DMS79 treated with DMSO at 0.1 percent for 48 hours (cell line): ENCODE measurements at places on chromosomes 6 and 20.
A peak's percentile ranks its signal among the peaks of the same experiment; 100 is the strongest.

DNA sequence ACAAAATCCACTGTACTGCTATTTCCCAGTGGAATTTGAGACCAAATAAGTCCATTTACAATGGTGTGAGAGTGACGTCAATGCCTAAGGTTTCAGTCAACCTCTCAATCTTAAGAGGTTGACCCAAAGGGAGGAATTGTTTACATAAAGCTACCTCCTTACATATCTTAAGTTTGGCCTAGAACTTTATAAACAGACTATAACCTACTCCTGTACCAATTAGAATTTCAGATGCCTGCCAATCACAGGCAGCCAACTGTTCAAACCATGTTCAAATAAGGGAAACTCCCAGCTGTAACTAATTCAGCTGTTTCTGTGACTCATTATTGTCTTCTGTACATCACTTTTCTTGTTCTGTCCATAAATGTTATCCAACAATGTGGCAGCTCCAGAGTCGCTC lies 14.5 kb downstream of the LGSN start:
- no peak for DNase-seq

- no peak for DNase-seq
Measured at GRCh38 chr6:102114402-102114801, 720.9 kb downstream of the GRIK2 start.

DNA sequence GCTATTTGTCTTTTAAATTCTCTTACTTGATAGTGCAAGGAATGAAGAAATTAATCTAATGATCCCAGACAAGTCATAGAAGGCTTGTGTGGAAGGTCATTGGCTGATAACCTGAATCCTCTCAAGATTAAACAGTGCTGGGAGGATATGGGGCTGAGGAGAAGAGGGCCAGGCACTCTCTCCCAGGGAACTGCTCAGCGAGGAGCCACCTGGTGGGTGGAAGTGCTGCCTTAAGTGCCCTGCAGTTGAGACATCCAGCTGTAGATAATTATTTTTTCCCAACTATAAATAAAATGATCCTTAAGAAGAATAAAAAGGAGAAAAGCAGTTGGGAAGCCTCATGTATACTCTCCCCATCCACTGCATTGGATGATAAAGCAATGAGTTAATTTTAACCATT lies 47.9 kb downstream of the BTBD3 start:
- no peak for DNase-seq

DNA sequence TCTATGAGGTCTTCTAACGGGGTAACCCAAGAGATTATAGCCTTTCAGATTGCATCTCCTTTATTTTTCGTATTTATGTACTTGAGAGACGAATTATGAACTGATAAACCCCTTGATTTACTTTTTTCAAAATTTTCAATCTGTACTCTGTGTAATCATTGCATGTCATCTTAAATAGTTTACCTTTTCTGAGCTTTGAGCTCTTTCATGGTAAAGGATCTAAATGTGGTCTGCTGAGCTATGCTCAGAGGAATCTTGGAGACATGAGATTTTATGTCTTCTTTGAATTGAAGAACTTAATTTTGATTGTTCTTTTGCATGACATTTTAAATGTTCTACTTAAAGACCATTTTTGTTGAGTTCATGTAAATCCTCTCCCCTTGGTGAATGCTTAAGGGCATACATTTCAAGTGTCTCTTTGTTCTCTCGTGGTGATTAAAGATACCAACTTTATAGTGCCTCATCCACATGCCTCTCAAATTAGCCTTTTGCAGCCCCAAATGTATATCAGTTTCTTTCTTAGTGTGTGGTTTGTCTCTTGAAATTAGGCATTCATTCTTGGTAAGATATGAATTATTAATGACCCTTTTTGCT lies 116.3 kb upstream of the SCGN start:
- no peak for DNase-seq

DNA sequence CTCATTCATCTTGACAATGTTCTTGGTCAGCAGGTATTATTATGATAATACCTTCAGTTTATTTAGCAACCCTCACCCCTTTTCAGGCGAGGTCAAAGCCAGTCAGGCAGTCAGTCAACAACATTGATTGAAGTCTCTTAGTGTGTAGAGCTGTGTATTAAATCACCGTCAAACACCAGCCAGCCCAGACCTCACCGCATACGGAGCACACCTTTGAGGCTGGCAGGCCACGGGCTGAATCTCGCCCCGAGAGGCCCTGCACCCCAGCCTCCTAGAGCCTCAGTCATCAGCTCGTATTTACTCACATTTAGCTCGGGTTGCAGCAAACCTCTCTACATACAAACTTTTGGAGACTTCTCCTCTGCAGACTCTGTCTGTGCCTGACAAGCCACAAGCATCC lies 36.0 kb upstream of the FOXA2 start:
- no peak for DNase-seq

DNA sequence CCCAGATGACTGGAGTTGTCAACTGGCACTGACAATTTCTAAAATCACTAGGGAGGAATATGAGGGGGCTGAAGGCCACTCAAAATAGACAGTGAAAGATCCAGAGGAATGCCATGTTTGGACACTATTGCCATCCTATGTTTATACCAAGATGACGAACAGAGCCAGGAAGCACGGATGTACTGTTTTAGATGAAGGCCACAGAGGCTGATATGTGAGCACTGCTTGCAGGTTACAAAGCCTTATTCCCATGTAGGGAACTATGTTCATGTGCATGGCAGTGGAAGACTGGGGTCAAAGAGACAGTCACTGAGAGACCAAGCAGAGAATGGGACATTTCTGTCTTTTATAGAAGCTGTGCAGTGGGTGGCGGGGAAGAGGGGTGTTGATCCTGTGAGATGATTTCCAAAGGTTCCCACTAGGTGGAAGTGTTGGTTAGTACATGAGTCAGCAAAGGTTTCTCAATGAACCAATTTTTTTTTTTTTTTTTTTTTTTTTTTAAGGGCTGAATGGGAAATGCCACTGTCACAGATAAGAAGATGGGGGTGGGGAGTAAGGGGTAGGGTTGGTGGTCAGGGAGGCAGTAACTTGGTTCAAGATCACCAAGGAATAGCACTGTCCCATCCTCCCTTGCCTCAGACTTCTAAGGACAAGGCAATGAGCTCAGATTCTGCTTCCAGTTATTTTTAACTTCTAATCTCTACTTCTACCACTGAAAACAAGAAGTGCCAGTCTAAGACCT lies 46.7 kb upstream of the MOCS1 start:
- peak; percentile 50 for DNase-seq

DNA sequence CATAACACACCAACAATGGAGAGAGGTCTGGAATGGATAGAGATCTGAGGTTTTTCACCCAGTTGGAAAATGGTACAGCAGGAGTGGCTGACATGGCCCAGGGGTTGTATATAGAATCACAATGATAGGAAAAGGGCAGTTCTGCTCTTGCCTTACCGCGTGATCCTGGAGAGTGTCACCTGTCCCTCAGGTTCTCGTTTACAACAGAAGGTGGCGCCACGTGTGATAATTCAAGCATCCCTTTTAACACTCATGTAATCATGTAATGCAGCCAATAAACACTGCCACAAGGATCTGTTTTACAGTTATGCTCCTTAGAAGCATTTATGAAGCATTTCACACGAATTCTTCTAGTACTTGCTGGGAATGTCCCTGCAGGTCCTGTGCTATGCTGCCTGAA lies 12.9 kb upstream of the WFDC2 start:
- no peak for DNase-seq

DNA sequence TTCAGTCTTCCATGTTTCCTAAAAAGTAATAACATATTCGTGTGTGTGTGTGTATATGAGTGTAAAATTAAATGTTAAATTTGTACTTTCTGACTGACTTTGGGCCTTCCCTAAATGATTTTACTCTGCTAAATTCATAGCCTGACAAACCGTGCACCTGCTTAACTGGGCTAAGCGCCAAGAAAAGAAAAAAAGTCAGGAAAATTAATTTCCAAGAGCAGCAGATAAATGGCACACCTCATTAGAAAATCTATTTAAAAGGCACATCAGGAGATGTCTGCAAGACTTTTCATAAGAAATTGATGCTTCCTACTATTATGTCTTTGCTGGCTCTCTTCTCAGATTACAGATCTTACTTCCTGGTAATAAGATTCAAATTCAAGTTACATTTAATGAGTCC lies 72.4 kb downstream of the TRDN start:
- peak; percentile 90 for DNase-seq

DNA sequence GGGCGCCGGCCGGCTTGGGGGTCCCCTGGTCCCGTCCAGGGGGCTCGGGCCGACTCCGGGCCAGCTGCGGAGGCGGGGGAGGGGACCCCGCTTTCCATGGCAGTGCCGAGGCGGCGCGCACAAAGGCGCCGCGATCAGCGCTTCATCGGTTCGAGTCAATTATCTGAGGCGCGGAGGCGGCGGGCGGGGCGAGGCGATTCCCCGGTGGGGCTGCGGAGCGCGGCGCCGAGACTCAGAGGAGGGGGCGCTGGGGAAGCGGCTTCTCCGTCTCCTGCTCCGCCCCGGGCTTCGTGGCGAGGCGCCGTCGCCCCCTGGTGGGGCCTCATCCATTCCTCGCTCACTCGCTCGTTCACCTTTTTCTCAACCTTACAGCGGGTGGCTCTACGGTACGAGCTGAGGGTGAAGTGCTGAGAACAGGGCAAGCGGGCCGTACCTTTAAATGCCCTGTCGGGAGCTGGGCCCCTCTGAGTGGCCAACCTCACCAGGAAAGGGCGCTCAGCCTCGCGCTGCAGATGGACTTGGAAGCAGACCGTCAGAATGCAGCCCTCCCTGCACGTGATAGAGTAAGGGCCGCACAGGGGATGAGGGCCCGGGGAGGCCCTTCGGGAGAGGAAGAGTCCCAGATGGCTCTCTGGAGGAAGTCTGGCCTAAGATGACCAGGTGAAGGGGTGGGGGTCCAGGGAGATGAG lies 39.9 kb downstream of the SLC52A3 start:
- DNase-seq = peak; percentile 41

GRCh38 chr6:131433927-131434326 lies 139.1 kb upstream of the ARG1 start:
- DNase-seq = no peak

- no peak for DNase-seq
Measured at GRCh38 chr6:44672086-44672485, 284.6 kb downstream of the CDC5L start.

DNA sequence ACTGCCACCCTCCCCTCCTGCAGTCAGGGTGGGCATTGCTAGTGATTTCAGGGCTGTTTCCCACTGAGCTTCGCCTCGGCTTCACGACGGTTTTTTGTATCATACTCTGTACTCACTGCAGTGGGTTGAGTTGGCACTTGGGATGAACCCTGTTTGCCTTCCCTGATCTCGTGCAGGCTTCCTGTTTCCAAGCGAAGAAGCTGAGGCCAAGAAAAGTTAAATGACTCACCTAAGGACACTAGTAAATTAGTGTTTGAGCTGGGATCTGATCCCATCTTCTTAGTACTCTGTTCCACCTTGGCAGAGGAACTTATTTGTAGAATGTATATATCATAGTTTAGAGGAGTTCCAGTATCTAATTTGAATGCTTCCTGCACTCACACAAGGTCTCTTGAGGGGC lies 50.3 kb upstream of the VSTM2L start:
- no peak for DNase-seq

- no peak for DNase-seq
Measured at GRCh38 chr6:64330694-64331307, 695.2 kb downstream of the PHF3 start.
